ENCODE measurements at places on chromosomes 4 and X. TPM values are rescaled to one million over a fixed set of nuclear protein-coding genes. Genes with fewer than 3 reads are reported as not detected.

- no peak for DNase-seq
Observed at GRCh38 chrX:125544856-125545255, 225.2 kb downstream of the TEX13C start.

The EDA2R gene
- 0.46 TPM for polyA plus RNA-seq

DNA sequence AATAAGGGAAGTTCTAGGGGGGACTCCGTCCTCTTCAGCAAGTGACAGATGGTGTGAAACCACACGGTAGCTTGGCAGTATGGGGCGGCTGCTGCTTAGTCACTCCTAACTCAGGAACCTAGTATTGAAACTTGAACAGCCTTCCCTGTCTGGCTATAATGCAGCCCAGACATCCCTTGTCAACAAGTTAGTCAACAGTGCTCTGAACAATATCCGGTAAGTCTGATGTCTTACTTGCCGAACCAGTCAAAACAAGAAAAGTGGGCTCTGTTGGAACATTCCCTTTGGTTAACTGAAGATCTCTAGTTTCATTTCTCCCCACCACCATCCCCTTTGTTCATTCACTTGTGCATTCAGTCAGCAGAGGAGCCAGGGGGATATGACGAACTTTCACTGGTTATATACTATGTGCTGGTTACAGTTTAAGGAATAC, 18.7 kb upstream of the CXCL13 start:
- no peak for DNase-seq

DNA sequence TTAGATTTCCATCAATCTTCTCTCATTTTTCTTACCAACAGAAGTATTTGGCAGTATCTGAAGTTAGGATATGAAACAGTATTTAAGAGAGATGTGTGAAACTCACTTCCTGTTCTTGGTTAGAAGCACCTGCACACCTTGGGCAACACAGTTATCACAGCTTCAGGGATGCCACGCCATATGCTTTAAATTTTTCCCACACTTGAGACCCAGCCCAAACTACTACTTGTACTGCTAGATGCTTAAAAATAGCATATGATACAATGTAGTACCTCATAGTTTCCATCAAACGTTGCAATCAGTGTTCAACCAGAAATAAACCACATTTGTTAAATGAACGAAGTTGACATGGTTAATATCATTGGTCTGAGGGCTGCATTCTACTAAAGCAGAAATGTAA, 725.1 kb upstream of the FRG1 start:
- no peak for DNase-seq

DNA sequence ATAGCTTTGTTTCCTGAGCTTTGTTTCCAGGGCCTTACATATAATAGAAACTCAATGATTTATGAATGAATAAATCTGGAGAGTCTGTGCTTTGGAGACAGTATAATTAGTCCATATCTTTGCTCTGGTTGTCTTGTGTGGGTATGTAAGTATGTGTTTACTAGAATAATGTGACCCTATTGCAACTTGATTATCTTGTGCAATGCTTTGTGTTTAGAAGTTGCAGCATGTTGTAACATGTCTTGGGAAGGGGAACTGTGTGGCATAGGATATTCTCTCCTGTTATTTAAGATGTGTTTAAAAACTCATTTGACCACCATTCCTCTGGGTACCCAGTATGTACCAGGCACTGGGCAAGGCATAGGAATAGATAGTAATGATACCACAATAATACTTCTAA, 6.1 kb downstream of the SPATA18 start:
- DNase-seq = no peak

- DNase-seq = peak; percentile 75
Observed at GRCh38 chrX:37993837-37994619, 12.3 kb upstream of the SYTL5 start.

DNA sequence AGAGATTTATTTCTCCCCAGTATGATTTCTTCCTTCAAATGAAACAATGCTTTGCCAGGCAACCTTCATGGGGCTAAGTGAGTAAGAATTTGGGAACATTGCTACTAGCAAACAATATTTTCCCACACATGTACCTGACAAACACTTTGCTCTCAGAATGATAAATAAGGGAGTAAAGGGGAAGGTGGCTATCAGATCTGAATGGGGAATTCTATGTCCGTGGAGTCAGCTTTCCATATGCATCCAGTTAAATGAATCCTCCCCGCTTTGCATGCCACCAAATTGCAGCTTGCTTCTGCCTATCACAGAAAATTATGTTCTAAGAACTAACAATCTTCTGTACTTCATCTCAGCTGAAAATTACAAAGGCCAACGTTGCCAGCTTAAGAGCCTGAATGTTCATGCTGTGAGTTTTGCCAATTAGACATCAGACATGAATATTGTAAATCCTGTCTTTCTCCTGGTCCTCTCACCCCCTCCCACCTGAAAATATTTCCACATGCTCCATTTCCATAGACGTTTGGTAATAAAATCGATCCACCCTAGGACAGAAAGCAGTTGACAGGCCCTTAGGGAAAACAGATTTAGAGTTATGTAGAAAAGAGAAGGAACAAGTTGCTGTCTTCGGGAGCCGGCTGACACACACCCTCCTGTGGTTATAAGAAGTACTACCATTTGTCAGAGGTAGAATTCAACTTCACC, 6.3 kb downstream of the MEPE start:
- DNase-seq = no peak

- DNase-seq = no peak
Observed at GRCh38 chr4:39456946-39457763, 1.6 kb downstream of the RPL9 start.

DNA sequence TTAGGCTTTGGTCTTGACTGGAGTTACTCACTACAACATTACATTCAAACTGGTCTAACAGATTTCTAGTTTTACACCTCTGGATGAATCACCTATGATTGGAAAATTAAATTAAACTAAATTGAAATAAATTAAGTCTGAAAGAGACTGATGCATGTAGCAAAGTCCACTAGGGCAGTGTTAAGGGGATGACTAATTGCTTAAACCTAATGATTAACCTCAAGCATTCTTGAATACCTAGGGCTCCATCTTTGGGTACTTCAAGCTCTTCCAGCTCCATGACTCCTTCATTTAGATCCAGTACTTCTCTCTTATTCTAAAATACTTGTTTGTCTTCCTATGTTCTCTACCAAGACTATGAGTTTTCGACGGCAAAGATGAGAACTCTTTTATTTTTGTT, 86.8 kb downstream of the SH2D1A start:
- no peak for DNase-seq

DNA sequence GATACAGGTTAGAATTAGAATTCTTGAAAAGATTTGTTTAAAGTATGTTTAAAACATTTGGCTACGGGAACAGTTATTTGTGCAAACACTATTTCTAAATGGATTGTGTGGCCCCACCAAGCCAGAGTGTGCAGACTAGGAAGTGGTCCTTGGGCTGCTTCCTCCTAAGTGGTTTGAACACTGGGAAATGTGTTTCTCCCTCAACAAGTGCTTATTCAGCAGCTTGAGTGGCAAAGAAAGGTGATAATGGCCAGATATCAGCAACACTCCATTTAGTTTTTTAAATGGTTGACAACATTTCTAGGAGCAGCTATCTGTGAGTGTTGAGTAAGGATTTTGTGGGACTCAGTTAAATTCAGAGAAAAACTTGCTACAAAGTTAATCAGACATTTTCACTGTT, 141.4 kb upstream of the LNX1 start:
- DNase-seq = no peak

DNA sequence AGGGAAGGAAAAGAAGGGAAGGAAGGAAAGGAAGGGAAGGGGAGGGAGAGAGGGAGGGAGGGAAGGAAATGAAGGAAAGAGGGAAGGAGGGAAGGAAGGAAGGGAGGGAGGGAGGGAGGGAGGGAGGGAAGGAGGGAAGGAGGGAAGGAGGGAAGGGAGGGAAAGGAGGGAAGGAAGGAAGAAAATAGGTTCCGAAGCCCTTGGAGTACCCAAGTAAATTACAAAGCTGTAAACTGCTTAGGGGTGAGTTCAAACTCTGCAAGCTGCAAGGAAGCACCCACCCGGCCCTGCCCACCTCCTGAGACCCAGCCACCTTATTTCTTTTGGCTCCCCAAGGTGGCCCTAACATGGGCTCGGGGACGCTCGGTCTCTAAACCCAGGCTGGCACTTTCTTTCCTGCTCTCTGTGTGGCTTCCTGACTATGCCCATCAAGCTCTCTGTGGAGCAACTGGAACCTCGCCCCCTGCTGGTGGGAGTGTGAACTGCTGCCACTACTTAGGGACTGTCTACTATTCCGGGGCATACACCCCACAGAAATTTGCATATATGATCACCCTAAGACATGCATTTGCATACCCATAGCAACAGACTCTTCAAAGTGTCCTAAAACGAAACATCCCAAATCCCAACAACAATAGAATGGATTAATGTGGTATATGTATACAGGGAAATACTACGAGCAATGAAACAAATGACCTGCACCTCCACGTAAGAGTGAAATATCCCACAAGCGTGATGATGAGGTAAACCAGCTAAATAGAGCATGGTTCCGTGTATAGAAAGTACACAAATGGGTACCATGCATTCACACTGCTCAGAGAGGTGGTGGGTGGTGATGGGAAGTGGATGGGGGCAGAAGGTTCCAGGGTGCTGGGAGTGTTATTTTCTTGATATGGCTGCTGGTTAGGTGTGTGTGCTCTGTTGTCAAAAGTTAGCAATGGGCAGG, 151.7 kb upstream of the TBL1X start:
- peak; percentile 37 for DNase-seq

Measured in pancreas (tissue), 10 donors.